ENCODE measurements at places on chromosomes 3 and 15. TPM values are rescaled to one million over a fixed set of nuclear protein-coding genes. Genes with fewer than 3 reads are reported as not detected.

The PLSCR2 gene
- not detected for total RNA-seq

The ADGRG7 gene
- total RNA-seq: not detected

The ACP3 gene
- total RNA-seq: 0.26 TPM

The ANKDD1A gene
- total RNA-seq: 1.7 TPM

The AVEN gene
- 13.6 TPM for total RNA-seq

The RARB gene
- total RNA-seq: 1.0 TPM

The GOLGA6A gene
- not detected for total RNA-seq

The C3orf70 gene
- 8.7 TPM for total RNA-seq

The GMNC gene
- total RNA-seq: not detected

The PPARG gene
- 3.3 TPM for total RNA-seq

The CPLX3 gene
- not detected for total RNA-seq

The EIF4E3 gene
- total RNA-seq: 4.1 TPM

The ATP11B gene
- total RNA-seq: 49.6 TPM

The ISLR2 gene
- not detected for total RNA-seq

The UTS2B gene
- total RNA-seq: 0.75 TPM

The KAT2B gene
- 33.6 TPM for total RNA-seq

The CACNA1D gene
- 5.3 TPM for total RNA-seq

The VEPH1 gene
- total RNA-seq: 51.9 TPM

The KLHL40 gene
- total RNA-seq: not detected

The CCRL2 gene
- total RNA-seq: not detected

The GOLGA6L7 gene
- not detected for total RNA-seq

The GP5 gene
- not detected for total RNA-seq

Data from SK-MEL-5 (cell line).